ENCODE measurements at places on chromosomes 12 and 14. TPM values are rescaled to one million over a fixed set of nuclear protein-coding genes. Genes with fewer than 3 reads are reported as not detected.

PPP1R13B gene
- 30.5 TPM for total RNA-seq

OR4E2 gene
- not detected for total RNA-seq

DNA sequence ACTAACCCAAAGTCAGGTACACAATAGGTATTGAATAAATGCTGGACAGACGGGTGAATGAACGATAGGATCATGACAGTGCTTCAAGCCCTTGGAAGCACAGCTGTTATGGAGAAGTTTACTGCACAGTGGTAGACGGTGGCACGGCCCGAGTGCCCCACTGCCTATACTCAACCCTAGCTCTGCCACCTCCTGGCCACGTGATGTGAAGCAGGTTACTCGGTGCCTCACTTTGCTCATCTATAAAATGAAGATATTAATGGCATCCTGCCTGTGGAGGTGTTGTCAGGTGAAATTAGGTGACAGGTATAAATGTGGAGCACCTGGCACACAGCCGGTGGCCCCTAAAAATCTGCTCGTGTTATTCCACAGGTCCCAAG, 5.8 kb downstream of the ASB2 start:
- peak; percentile 70 for DNase-seq

DNA sequence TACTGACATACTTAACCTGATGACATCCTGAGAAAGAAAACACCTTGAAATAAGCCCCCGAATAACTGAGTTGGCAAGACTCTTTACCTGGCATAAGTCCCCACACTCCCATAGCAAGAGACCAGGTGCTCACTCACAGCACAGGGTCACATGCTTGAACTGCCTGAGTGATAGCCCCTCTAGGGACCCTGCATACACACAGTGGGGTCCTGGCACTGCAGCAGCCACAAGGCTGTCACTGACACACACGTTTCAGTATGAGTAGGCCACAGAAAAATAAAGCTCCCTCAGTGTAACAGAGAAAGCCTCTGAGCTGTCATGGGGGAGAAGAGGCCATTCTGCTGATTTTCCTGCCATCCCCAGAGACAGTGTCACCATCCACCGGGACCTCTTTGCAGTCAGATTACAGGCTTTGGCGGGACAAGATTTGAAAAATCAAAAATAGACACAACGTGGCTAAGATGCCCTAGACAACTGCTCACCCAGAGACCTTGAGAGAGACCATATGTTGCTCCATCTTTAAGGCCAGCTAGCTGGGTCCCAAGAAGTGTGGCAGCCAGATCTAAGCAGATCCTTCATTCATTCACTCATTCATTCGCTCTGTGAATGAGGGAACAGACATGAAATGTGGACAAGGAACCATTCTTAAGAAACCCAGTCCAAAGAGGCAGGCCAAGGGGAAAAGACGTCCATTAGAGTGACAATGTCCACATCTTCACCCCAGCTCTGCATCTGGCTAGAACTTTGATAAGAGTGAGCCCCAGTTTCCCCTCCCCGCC, 1.6 kb downstream of the SCARB1 start:
- DNase-seq = no peak

KCNK10 gene
- not detected for total RNA-seq

GRCh38 chr12:108340037-108340436, 926 bp upstream of the CMKLR1 start:
- DNase-seq = no peak

- no peak for DNase-seq
Observed at GRCh38 chr12:95789126-95790032, 1.2 kb downstream of the NTN4 start.

DNA sequence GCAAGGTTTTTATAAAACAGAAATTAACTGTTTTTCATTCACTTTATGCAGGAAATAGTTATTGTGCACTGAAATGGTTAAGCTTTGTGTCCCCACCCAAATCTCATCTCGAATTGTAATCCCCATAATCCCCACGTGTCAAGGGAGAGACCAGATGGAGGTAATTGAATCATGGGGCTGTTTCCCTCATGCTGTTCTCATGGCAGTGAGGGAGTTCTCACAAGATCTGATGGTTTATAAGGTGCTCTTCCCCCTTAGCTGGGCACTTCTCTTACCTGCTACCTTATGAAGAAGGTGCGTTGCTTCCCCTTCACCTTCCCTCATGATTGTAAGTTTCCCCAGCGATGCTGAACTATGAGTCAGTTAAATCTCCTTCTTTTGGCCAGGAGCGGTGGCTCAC, 123.9 kb downstream of the TMTC2 start:
- no peak for DNase-seq

GRCh38 chr12:51639361-51639760, 48.3 kb downstream of the SCN8A start:
- no peak for DNase-seq

DNA sequence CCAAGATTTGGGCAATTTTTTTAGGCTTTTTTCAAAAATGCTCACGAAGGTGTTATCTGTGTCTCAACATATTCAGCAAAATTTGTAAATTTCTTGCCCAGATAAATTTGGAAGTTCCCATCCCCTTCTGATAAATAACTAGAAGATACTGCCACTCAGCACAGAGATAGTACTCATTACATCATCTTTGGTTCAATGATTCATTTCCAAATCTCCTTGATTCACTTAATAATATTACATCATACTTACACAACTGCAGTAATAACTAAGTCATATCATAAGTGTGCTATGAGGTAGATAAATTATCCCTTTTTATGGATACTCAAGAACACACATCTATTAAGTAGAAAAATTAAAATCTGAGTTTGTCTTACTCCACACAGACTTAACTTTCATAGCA, 89.4 kb downstream of the RPAP3 start:
- no peak for DNase-seq

GRCh38 chr12:14190694-14191093, 174.8 kb upstream of the ATF7IP start:
- no peak for DNase-seq

DNA sequence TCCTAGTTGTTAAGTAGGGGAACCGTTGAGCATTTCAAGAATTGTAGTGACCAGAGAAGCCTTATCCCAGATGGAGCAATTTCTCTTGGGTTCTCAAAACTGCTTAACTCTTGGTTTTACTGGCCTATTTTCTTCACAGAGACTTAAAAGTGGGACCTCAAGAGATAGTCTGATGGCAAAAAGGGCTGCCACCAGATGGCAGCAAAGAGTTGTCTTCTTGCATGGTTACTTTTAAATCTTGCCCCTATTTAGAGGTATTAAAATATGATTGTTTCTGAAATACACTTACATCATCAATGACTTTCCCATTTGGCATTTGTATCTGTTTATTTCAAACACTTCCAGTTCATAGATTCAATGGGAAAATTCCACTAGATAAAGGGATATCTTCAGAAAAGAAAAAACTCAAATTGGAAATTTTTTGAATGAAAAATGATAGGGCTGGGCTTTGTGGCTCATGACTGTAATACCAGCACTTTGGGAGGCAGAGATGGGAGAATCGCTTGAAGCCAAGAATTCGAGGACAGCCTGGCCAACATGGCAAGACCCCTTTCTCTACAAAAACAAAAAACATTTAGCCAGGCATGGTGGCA, 69.9 kb upstream of the CNTN1 start:
- no peak for DNase-seq

GRCh38 chr12:254039-254438, 8.6 kb downstream of the SLC6A13 start:
- DNase-seq = no peak

DNA sequence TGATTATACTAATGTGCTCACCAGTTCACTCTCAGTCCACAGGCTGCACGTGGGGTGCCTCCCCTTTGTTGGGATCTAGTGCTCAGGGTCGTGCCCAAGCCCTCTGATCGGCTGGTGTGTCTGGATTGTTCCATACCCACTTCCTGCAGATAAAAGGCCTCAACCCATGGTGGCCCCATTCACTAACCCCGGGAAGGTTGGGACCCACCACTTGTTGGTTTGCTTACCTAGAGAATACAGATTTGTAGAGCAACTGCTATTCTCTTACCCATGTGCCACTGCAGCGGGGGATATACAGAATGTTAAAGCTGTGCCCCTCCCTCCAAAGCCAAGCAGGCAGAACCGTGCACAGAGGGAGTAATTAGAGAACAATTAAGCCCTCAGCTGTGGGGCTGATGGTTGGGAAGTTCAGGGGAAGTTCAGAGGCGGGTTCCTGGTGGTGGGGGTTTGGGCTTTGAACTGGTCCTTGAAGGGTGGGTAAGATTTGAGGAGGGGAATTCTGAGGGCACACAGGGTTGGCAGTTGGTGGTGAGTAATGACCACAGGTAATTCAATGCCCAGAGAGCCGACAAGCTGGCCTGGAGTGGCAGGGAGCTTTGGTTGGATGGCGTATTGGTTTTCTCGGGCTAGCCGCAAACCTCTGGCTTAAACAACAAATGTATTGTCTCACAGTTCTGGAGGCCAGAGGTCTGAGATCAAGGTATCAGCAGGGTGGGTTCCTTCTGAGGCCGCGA, 68.8 kb downstream of the ADCK1 start:
- DNase-seq = no peak

SSPN gene
- total RNA-seq = not detected

RPL6 gene
- total RNA-seq = 1,625 TPM

GRCh38 chr14:95326987-95327386, 7.3 kb upstream of the CLMN start:
- DNase-seq = no peak

- DNase-seq = no peak
Observed at GRCh38 chr12:126512916-126513913, 1448.0 kb downstream of the AACS start.

DNA sequence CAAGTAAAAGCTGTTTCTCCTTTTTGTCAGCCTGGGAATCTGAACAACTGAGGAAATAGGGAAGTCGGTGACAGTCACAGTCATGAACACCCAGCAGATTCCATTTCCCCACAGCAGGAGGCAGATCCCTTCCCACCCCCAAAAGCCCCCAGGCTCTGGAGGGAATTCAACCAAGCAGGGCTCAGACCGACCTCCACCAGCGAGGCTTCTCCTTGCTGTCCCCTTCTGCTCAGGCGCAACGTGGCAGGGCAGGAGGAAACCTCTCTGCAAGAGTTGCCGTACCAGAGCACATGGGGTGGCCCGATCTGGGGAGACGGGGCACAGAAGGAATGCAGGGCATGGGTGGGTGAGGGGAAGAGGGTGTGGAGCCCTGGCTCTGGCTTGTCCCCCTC, 319 bp downstream of the GALNT6 start:
- no peak for DNase-seq

GPR162 gene
- total RNA-seq = 0.32 TPM

DNA sequence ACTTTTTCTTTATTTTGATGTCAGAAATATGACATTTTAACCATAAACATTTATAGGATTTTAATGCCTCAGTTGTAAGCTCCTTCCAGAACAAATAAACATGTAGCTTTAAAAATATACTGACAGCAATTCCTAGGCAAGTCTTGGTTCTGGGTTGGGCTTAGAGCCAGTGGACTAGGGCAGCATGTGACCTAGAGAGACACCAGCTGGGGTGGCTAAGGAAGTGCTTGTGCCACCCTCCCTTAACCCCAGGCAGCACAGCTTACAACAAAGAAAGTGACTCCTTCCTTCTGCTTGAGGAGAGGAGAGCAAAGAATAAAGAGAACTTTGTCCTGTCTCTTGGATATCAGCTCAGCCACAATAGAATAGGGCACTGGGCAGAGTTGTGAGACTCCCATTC, 61.6 kb upstream of the KTN1 start:
- no peak for DNase-seq

CCDC175 gene
- not detected for total RNA-seq

- no peak for DNase-seq
Observed at GRCh38 chr12:120940006-120940405, 35.8 kb upstream of the SPPL3 start.

GRCh38 chr12:70069221-70070105, 173.8 kb upstream of the CNOT2 start:
- no peak for DNase-seq

DNA sequence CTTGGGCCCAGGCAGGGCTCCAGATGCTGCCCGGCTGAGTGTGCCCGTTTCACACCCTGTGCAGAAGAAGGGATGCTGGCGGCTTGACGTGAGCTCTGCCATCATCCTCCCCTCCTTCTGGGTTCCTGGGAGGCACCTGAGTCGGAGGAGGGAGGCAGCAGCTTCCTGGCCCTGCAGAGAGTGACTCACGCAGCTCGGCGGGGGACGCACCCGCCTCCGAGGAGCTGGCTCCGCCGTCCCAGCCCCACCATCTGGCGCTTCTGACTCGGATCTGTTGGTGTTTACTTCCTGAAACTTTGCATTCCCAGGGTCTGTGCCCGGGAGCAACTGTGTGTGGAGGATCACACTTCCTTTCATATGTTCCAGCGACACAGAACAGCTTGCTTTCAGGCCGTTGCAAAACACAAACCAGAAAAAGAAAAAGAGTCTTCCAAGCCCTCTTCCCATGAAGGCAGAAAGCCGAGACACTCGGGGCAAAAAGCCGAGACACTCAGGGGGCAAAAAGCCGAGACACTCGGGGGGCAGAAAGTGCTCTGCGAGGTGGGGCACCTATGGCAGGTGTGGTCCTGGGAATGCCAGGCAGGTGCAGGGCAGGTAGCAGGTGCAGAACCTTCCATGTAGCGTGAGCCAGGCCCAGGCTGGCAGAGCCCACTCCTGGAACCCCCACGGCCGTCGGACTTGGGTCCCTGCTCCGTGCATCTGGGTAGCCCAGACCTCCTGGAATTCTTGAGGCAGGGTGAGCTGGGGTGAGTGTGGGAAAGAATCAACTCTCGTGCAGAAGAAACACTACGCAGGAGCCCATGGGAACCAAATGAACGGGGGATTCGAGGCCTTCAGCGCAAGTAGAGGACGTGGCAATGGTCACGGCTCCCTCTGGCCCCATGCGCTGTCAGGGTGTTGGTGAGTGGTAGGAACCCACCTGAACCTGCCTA, 27.6 kb upstream of the GALNT9 start:
- no peak for DNase-seq

RERG gene
- total RNA-seq = not detected

Measured in CD4-positive, alpha-beta memory T cell (primary cell).